Fibroblast of lung (primary cell): ENCODE measurements at places on chromosomes 1 and 21. TPM values are rescaled to one million over a fixed set of nuclear protein-coding genes. Genes with fewer than 3 reads are reported as not detected.
A peak's percentile ranks its signal among the peaks of the same experiment; 100 is the strongest.

DNA sequence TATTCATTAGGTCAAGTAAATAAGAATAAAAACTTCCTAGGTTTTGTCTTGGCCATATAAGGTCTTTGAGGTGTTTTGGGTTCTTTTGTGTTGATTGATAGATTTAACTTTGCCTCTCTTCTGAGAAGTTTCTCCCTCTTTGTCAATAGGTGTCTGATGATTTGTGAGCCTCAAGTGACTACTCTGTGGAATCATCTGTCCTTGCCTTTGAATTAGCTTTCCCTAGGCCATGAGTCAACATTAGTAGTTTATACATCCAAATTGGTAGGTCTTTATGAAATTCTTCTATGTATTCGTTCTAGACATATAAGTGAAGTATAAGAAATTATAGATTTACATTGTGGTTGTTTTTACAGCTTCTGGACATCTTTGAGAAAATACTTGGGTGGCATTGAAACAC, 864.4 kb downstream of the USP25 start:
- no peak for DNase-seq

GRCh38 chr1:203440771-203441170, 34.8 kb upstream of the PRELP start:
- DNase-seq, result peak; percentile 88

DNA sequence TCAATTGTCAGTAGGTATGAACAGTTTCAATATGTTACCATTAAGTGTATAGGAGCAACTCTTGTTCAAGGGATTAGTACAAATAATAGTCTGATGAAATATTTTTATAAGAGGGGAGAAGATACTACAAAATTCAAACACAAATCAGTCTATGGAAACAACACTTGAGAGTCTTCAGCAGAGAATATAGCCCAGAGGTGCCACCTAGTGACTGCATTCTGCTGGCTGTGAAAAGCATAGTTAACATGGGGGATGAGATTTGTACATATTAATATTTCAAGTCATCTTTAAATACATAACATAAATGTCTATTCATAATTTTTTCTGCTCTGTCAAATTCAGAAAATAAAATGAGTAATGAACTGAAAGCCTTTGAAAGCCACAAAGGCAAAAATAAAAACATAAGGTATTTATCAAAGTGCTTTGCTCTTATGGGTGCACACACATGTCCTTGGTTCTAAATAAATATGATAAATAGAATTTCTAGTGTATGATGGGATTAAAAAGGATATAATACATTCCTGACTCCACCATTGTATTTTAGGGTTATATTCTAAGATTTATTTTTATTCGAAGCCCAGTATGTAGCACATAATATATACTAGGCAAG, 440.9 kb upstream of the ZRANB2 start:
- peak; percentile 32 for DNase-seq

PDZK1 gene
- 0.26 and 1.5 TPM in 2 replicates for total RNA-seq
